Naive B cell (primary cell): ENCODE measurements at places on chromosomes 2 and 18.

GRCh38 chr18:23884681-23885375 lies 129.7 kb upstream of the TTC39C start:
- no peak for DNase-seq

DNA sequence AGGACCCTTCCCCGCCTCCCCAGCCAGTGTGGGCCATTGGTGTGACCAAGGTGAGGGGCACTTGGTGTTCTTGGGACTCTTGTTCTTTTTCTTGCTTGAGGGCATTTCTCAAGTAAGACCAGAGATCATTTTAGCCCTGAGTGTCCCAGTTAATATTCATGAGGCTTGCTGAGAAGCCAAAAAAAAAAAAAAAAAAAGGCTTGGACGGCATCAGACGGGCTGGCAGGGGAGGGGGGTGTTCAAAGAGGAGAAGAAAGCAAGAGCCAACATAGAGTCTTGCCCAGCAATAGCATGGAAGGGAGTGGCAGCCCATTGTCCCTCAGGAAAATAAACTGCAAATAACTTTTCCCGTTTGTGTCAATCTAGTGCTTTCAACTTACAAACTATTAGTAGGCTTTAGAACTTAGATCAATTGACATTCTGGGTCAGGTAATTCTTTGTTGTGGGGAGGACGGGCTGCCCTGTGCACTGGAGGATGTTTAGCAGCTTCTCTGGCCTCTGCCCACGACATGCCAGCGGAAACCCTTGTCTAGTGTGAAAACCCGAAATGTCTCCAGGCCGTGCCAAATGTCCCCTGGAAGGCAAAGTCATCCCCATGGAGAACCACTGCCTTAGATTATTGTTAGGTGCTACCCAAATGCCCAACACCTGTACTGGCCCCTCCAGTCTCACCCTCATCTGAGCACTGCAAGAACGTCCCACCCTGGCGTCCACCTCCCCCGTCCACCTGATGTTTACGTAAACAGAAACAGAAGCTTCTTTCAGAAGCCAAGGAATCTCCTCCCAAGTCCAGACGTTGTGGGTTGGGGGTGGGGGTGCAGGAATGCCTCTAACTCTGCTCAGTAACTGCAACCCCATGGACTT lies 163.4 kb downstream of the BCL2 start:
- no peak for DNase-seq

DNA sequence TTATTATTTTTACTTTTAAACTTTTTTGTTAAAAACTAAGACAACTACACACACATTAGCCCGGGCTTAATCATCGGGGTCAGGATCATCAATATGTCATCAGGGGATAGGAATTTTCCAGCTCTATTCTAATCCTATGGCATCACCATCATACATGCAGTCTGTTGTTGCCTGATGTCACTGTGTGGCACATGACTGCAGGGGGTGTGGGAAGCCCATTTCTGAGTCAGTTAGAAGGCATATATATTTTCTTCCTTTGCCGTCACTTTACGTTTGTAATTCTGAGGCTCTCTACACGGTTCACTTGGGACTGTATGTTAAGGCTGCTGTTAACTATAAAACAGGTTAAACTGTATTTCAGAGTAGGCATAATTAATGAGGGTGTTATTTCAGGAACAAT lies 144.4 kb upstream of the ITGA6 start:
- DNase-seq = no peak

- DNase-seq = no peak
Observed at GRCh38 chr2:69582582-69583176, 60.9 kb downstream of the AAK1 start.

- DNase-seq = no peak
Observed at GRCh38 chr2:158616480-158617000, 159.8 kb downstream of the PKP4 start.

DNA sequence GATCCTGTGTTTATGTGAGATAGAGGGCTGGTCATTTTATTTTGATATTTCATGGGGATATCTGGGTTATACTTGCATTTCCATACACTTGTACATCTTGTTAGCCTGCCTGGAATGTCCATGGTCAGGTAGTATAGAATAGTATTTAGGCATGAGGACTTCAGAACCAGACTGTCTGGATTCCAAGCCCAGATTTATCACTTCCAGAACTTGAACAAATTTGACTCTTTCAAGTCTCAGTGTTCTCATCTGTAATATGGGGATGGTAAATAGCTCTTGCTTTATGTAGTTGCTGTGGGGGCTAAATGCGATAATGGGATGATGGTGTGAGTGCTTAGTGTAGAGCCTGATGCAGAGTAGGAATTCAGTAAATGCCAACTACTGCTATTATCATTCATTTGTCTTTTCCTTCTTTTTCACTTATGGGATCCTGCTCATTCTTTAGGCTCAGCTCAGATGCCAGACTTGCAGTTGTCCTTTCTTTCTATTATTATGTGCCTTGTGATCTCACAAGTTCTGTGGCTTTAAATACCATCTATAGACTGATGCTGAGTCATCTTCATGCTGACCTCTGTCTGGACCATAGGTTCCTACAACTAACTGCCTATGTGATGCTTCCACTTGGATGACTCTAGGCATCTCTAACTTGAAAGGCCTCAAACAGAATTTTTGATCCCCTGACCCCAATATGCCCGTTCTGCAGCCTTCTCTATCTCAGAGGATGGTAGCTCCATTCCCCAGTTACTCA lies 67.4 kb downstream of the POLE4 start:
- no peak for DNase-seq

- DNase-seq = no peak
Observed at GRCh38 chr2:27131429-27131828, 3.0 kb downstream of the PREB start.

- DNase-seq = no peak
Observed at GRCh38 chr2:55231546-55232083, 478 bp downstream of the CLHC1 start.

GRCh38 chr2:134906726-134907125 lies 11.9 kb upstream of the CCNT2 start:
- DNase-seq = no peak

DNA sequence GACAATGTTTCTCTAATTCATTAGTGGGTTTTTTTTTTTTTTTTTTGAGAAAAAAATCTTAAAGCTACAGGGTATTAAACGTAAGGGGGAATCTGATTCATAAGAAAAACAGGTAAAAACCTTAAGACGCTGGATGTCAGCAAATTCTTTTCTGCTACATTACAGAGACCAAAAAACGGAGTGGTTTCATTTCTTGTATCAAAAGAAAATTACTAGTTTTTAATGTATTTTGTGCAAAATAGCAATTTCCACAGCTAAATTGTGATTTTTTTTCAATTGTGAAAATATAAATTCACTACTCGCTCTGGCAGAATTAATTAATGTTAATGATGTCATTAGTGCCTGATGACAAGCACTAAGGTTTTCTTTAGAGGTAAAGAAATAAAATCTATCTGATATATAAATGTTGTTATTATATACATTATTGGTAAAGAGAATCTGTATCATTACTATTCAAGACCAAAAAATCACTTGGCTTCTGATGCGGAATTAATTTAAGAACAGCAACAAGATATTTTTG lies 9.9 kb downstream of the OTX1 start:
- no peak for DNase-seq

GRCh38 chr2:240419271-240419670 lies 16.2 kb upstream of the GPC1 start:
- DNase-seq = no peak
